ENCODE measurements at places on chromosomes 7 and 10.

GRCh38 chr7:140726281-140726680 lies 29.8 kb downstream of the NDUFB2 start:
- no peak for DNase-seq

GRCh38 chr10:88901984-88902789 lies 22.1 kb downstream of the STAMBPL1 start:
- no peak for DNase-seq

GRCh38 chr10:101631821-101632475 lies 43.8 kb downstream of the DPCD start:
- no peak for DNase-seq

- DNase-seq = no peak
These were observed 10.0 kb upstream of the GTF2IRD1 start for GRCh38 chr7:74443543-74444247.

DNA sequence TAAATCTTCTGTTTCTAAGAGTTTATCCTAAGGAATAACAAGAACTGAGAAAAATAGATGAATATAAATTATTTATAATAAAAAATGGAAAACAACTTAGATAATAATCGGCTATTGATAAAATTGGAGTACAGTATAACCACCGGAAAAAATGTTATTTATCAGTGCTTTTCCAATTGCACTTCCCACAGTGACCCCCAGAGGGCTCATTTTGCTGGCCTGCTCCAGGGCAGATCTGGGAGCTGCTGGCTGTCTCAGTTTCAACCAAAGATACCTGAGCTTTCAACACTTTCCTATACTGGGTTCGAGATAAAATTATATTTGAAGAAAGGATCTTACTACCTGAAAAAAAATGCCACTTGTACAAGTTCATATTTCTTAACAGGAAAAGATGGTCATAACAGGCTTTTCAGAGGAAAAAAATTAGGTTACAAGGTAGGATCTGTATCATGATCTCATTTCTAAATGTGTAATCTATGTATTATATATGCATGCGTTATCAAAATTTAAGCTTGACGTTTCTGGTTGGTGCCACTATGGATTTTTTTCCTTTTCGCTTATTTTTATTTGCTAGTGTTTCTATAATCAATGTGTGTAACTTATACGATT lies 165.7 kb downstream of the NPSR1 start:
- no peak for DNase-seq

DNA sequence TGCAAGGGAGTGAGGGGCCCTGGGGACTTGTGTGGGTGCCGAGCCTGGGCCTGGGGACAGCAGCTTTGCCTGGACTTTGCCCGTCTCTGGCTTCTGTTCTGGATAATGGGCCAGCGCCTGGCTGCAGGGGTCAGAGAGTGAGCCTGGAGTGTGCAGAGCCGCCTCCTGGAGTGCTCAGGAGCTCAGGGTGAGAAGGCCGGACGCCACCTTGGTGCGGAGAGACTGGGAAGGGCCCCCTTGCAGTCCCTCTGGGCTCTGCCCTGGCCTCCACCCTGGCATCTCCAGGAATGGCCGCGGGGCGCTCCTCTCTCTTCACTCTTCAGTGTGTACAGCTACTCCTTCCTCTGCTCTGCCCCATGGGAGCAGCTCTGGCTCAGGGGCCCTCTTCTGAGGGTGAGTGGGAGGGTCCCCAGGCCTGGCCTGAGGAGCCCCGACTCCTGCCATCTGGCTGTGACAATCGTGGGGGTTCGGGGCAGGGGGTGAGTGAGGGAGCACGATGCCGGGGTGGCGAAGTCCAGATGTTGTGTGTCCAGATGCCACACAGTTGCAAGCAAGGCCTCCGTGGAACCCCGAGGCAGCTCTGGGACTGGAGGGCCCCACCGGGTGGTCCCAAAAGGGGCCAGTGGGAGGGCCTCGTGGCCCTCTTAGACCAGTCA lies 187.1 kb downstream of the DNAJB6 start:
- DNase-seq = no peak

GRCh38 chr7:22262538-22262937 lies 94.4 kb downstream of the RAPGEF5 start:
- DNase-seq = no peak

- no peak for DNase-seq
These were observed 184.4 kb downstream of the MDFIC start for GRCh38 chr7:115106316-115106715.

- no peak for DNase-seq
These were observed 39.7 kb upstream of the UCN3 start for GRCh38 chr10:5325076-5325475.

- no peak for DNase-seq
These were observed 70.5 kb upstream of the AHR start for GRCh38 chr7:17227766-17228490.

DNA sequence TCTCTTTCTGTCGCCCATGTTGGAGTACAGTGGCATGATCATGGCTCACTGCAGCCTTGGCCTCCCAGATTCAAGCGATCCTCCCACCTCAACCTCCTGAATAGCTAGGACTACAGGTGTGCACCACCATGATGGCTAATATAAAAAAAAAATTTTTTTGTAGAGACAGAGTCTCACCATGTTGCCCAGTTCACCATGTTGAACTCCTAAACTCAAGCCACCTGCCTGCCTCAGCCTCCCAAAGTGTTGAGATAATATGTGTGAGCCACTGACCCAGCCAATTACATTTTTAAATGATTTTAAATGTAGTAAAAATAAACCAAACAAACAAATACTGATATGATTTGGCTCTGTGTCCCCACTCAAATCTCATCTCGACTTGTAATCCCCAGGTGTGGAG lies 101.7 kb upstream of the LEP start:
- DNase-seq = no peak

- DNase-seq = no peak
These were observed 425.8 kb upstream of the AUTS2 start for GRCh38 chr7:69172357-69173077.

GRCh38 chr10:3213208-3213607 lies 40.6 kb upstream of the PITRM1 start:
- no peak for DNase-seq

GRCh38 chr7:129108581-129108980 lies 35.9 kb upstream of the TSPAN33 start:
- DNase-seq = no peak

GRCh38 chr7:50210706-50211115 lies 93.8 kb upstream of the IKZF1 start:
- no peak for DNase-seq

- DNase-seq = no peak
These were observed at the start of gene PRKAR1B for GRCh38 chr7:727104-727805. PRKAR1B (minus strand) TSS chr7:727281; CDS start chr7:711505, 15,776 bp downstream.

DNA sequence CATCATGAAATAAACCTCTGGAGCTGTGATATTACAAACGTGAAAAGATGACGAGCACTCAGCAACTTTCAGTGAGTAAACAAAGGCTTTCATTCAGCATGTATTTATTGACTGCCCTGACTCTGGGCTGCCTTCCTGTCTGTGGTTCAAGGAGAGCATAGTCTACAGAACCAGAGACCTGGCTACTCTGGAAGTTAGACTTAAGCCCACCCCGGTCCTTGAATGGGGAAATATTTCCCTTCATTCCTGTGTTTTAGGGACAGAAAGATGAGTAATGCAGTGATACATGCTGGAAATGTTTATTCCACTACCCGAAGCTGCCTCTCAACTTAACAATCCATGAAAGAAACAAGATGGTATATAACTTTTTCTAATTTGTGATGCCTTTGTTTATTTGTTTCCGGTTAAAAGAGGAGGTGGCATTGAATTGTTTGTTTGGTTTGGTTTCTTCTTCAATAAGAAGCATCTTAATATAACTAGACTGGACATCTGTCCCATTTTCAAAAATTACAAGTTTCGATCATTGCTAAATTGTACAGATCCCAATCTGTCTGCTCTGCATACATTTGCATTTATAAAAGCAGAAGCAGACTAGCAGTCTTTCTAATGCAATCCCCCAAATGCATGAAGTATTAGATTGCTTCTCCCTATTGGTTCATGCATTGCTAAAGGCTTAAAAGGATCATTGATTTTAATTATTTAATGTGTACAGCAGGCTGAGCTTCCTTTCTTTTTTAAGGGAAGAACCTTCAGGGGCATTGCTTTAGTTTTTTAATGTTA lies 57.7 kb downstream of the TRUB1 start:
- DNase-seq = no peak

DNA sequence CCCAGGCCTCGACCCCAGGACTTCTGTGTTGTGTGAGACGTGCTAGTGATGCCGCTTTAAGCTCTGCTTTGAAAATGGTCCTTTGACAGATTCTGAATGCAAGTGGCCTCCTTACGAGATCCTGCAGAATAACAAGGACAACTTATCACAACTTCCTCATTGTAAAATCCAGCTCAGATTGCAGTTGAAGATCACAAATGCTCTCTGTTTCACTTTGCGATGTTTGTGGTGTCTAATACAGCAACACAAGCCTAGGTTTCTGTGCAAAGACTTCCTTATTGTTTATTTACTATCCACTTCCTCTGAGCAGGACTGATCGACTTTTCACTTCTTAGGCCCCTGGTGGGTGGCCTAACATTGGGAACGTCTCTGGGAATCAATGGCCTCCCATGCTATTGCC lies 31.7 kb upstream of the INSIG1 start:
- no peak for DNase-seq

DNA sequence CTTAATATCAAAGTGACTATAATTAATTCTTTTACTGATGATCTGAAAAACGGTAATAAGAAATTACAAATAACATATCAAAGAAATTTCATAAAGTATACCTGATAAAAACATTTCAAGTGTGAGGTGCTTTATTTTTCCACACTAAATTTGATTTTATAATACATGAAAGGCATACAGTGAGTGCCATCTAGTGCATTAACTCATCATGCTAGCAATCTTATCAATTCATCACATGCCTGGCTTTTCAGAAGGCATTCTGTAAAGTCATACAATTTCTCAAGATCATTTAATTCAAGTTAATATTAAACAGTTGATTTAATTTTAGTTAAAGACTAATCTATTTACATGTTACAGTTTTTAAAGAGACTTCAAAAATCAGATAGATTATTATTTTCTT lies 1020.9 kb downstream of the GATA3 start:
- DNase-seq = no peak

DNA sequence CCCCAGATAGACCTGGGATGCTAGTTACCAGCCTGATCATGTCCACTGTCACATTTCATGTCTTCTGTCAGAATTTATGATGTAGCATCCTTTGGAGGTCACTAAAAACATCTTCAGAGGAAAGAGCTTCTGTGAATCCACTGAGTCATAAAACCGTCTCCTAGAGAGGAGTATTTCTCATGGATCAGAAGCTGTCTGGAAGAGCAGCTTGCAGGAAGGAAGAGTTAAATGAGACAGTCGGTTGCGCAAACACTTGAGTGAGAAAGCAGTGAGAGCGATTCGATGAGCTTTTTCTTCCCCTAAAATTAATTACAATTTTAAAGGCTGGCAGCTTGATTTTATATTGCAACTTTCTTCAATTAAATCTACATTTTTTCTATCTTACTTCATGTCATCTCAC lies 47.2 kb upstream of the WDR11 start:
- no peak for DNase-seq

GRCh38 chr7:47893721-47894365 lies 54.4 kb downstream of the PKD1L1 start:
- no peak for DNase-seq
